ENCODE measurements at places on chromosomes 12 and 14. TPM values are rescaled to one million over a fixed set of nuclear protein-coding genes. Genes with fewer than 3 reads are reported as not detected.

DNA sequence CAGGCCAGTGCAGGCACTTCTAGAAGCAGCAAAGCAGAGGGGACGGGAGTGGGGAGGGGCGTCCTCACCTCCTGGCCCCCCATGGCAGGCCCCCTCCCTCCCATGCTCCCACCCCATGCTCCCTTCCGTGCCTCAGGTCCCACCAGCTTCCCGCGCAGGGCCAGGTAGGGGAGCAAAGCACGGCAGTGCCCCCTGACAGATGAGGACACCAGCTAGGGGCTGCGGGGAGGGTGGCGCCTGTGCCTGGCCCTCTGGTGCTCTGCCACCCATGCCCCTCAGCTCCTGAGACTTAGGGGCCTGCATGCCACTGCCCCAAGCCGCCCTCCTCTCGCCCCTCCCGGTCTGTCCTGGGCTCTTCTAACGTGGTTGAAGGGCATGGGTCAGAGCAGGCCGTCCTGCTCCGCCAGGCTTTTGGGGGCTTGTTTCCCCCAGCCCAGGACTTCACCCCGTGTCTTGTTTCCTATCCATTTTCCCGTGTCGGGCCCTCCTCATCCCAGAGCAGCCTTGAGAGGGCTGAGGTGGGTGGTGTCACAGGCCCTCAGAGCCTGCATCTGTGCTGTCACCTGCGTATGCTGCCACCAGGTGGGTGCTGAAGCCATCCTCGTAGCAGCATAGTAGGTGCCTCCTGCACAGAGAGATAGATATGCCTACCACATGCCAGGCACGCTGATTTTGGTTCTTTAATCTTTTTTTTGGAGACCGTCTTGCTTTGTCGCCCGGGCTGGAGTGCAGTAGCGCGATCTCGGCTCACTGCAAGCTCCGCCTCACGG is 10.2 kb downstream of the TRMT61A start:
- no peak overlapping the region for H3K4me3 ChIP-seq
- H3K4me1 ChIP-seq, result no peaks in the 10 kb centered on the region
- H3K27ac ChIP-seq, result no peak overlapping the region
- DNase-seq, result no peak

The PKP2 gene
- 27.7 TPM for total RNA-seq

GRCh38 chr12:106634206-106634605 is 51.4 kb downstream of the RFX4 start:
- no peaks in the 10 kb centered on the region for H3K4me1 ChIP-seq
- no peak overlapping the region for H3K27ac ChIP-seq
- DNase-seq, result no peak
- no peaks in the 10 kb centered on the region for H3K27me3 ChIP-seq
- H3K36me3 ChIP-seq, result no peaks in the 10 kb centered on the region
- H3K4me3 ChIP-seq, result no peak overlapping the region

- peak; percentile 74 for DNase-seq
- no peaks in the 10 kb centered on the region for H3K27me3 ChIP-seq
- no peaks in the 10 kb centered on the region for H3K4me1 ChIP-seq
- peak overlapping the region; percentile 61 for H3K27ac ChIP-seq
- H3K36me3 ChIP-seq, result no peaks in the 10 kb centered on the region
- no peak overlapping the region for H3K4me3 ChIP-seq
Measured at GRCh38 chr12:55847603-55848291, 5.0 kb upstream of the MMP19 start.

The TAS2R9 gene
- not detected for total RNA-seq
